Transverse colon (tissue), 4 donors: ENCODE measurements at places on chromosomes 4 and X. TPM values are rescaled to one million over a fixed set of nuclear protein-coding genes. Genes with fewer than 3 reads are reported as not detected.

DNA sequence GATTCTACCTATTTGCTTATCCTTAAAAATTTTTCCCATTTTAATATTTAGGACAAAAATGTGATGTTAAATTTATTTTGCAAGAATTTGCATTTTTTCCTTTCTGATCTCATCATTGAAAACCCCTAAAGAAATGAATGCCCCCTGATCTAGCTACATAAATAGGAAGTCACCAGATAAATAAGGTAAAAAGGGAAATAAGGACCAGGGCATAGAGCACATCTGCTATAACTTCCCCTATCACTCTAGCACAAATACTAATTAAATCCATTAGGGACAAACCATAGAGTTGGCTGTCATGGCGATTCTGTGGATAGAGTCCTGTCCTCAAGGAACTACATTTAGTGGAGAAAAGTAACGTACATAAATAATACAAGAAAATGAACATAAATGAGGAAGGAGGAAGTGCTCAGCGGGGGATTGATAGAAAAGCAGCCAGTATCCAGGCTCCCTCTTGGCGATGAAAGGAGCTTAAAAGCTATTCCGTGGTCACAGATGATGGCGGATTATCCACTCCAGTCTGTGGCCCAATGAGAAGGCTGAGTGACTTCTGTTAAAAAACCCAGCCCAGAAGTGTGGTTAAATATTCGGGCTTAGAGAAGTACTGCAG lies 76.9 kb upstream of the RPL34 start:
- H3K4me1 ChIP-seq = no peaks in the 10 kb centered on the region
- H3K4me3 ChIP-seq = no peak overlapping the region
- no peak for DNase-seq
- no peaks in the 10 kb centered on the region for H3K27me3 ChIP-seq
- H3K27ac ChIP-seq = no peak overlapping the region

GRCh38 chr4:17704020-17704650 lies 77.3 kb downstream of the FAM184B start:
- no peak overlapping the region for H3K4me3 ChIP-seq
- H3K27me3 ChIP-seq = peaks cover 2% of the 10 kb centered on the region
- H3K4me1 ChIP-seq = peaks cover 18% of the 10 kb centered on the region
- no peak for DNase-seq
- no peaks in the 10 kb centered on the region for H3K36me3 ChIP-seq
- no peak overlapping the region for H3K27ac ChIP-seq

- no peak for DNase-seq
- no peaks in the 10 kb centered on the region for H3K36me3 ChIP-seq
- no peak overlapping the region for H3K4me3 ChIP-seq
- H3K4me1 ChIP-seq = no peaks in the 10 kb centered on the region
- no peaks in the 10 kb centered on the region for H3K27me3 ChIP-seq
- H3K27ac ChIP-seq = no peak overlapping the region
Measured at GRCh38 chr4:52979020-52979419, 116.9 kb downstream of the RASL11B start.

DNA sequence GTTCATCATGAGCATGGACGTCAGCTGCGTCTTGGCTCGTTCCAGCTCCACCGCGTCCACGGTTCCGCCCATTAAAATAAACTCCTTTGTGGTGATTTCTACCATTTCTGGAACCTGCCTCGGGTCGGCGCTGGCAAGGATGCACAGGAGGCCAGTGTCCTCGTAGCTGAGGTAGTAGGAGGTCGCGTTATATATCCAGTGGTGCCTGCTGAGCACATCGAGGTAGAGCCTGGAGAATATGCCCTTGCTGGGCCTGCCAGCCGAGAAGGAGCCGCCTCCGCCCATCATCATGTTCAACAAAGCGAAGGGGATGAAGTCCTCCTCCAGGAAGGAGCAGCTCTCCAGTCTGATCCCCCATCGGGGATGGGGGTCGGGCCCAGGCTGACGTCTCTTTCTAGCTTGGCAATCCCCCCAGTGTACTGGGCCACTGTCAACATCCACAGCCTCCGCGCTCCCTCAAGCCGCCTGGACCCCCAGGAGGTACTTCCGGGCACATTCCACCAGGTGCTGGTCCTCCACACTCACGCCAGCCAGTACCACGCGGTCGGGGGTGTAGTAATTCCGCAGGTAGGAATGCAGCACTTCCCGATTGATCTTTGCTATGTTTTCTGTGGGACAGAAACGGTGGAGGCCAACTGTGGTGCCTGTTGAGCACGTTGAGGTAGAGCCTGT lies 120.9 kb upstream of the GRID2 start:
- no peaks in the 10 kb centered on the region for H3K4me1 ChIP-seq
- H3K36me3 ChIP-seq = no peaks in the 10 kb centered on the region
- H3K27me3 ChIP-seq = no peaks in the 10 kb centered on the region

DNA sequence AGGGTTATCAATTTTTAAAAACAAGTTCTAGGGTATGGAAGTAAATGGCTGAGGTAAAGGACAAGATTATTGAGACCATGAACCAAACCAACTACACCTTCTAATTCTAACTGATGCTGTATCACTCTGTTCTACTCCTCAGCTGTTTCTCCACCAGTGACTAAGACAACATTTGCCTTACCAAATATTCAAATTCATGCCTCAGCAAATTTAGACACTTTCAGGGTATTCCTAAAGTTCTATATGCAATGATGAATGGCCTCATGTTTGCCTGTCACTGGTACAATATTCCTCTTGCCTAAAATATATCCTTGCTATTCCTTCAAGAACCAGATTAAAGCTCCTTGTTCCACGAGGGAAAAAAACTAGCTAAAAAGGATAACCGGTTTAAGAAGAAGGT lies 5.0 kb downstream of the RPL9 start:
- no peak for DNase-seq
- no peak overlapping the region for H3K27ac ChIP-seq
- H3K27me3 ChIP-seq = no peaks in the 10 kb centered on the region
- H3K36me3 ChIP-seq = peaks cover 61% of the 10 kb centered on the region
- H3K4me1 ChIP-seq = no peaks in the 10 kb centered on the region
- H3K4me3 ChIP-seq = no peak overlapping the region

DNA sequence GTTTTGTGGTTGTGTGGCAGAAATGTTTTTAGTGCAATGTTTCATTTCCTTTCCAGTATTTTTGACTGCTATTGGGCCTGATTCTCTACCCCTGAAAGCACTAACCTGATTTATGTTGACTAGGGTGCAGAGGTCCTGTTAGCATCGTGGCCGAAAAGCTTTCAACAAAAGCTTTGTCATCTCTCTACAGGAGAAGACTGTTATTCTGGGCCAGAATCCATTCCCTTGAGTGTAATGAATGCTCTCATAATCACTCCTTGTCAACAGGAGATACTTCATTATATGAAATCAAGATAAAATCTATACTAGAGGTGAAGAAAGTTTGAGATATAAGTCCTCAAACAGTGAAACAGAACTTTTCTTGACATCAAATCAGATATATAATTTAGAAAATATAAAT lies 195.5 kb downstream of the ZNF330 start:
- no peaks in the 10 kb centered on the region for H3K27me3 ChIP-seq
- no peaks in the 10 kb centered on the region for H3K4me1 ChIP-seq
- H3K27ac ChIP-seq = no peak overlapping the region
- no peak for DNase-seq
- no peak overlapping the region for H3K4me3 ChIP-seq
- H3K36me3 ChIP-seq = no peaks in the 10 kb centered on the region

- H3K36me3 ChIP-seq = no peaks in the 10 kb centered on the region
- H3K27ac ChIP-seq = no peak overlapping the region
- H3K27me3 ChIP-seq = no peaks in the 10 kb centered on the region
Measured at GRCh38 chr4:46945062-46945461, 36.0 kb upstream of the COX7B2 start.

DNA sequence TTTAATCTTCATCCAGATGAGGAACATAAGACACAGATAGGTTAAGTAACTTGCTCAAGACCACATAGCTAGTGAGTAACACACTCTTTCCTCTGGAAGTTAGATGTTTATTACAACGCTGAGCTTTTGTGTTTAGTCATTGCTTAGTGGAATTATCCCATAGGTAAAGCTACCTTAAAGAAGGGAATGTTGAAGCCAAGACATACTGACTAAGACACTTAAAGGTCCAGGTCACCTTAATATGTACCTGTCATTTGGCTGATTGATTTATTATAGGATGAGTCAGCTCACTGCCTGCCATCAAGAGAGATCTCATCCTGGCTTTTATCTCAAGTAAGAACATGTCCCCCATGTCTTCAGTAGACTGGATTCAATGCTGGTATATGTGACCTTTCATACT lies 53.4 kb downstream of the KDR start:
- DNase-seq = no peak
- H3K4me3 ChIP-seq = no peak overlapping the region
- no peaks in the 10 kb centered on the region for H3K36me3 ChIP-seq

DNA sequence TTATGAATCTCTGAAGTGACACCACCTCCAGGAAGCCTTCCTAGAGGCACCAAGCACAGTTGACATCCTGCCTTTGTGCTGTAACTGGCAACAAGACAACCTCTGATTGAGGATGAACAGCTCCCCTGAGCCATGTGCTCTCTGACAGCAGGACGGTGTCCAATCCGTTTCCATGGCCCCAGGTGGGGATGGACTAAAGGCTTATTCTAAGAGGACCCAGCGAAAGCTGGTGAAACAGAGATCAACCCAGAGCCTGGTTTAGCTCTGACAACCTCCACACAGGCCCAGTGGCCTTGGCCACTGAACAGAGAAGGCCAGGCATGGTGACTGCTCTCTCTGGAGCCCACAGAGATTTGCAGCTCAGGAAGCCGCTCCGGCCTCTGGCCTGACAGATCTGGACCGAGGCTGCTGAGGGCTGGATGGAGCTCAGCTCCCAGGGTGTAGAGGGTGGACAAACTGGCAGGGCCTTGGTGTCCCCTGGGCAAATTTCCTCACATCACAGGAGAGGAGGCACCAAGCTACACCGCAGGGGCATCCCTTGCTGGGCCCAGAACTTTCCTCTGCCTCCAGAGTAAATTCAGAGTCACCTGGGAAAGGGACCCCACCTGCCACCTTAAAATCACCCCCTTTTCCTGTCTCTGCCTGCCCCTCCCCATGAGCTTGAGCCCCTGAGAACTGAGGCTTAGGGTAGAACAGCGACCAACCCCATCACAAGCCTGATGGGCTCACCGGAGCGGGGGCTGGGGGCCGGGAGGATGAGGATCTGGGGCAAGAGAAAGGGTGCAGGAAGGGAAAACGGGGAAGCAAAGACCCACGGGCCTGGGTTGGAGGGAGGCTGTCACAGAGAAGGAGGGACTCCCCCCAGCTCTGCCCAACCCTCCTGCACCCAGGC lies 40.2 kb downstream of the HMX1 start:
- no peaks in the 10 kb centered on the region for H3K36me3 ChIP-seq
- no peak overlapping the region for H3K27ac ChIP-seq
- no peaks in the 10 kb centered on the region for H3K27me3 ChIP-seq

DNA sequence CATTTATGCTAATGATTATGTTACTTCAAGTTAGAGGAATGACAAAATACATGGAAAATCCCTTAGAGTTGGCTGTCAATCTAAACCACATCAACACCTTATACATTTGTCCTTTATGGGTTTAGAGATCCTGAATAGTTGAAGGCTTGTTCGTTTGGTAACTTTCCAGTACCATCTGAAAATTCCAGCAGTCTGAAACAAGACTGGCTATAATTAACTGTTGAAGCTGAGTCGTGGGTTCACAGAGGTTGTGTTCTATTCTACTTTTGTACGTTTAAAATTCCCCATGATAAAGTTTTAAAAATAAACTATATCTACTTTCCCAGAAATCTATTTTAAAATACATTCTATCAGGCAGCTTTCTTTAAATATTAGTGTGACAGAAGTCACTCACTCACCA lies 73.0 kb downstream of the USP46 start:
- H3K4me3 ChIP-seq = no peak overlapping the region
- no peaks in the 10 kb centered on the region for H3K4me1 ChIP-seq
- no peaks in the 10 kb centered on the region for H3K36me3 ChIP-seq

DNA sequence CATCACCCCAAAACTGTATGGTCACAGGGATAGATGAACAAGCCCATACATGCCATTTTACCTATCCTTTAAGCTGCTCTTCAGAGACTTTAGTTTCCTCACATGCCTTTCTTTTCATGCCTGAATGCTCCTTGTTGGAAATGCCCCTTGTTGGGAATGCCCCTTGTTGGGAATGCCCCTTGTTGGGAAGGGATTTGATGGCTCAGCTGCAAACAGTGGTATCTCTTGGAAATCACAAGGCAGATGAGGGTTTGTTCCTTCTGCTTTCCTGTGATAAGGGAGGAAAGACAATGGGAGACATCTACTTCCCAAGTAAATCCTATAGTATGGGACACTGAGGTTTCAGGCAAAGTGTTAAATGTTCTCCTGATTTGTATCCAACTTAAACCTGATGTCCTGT lies 11.5 kb downstream of the CXCL2 start:
- DNase-seq = no peak
- no peak overlapping the region for H3K4me3 ChIP-seq
- no peaks in the 10 kb centered on the region for H3K4me1 ChIP-seq

- H3K4me1 ChIP-seq = peaks cover 5% of the 10 kb centered on the region
- no peak overlapping the region for H3K4me3 ChIP-seq
Measured at GRCh38 chr4:76779740-76780459, 118.0 kb downstream of the SOWAHB start.

- H3K4me1 ChIP-seq = no peaks in the 10 kb centered on the region
- no peak overlapping the region for H3K4me3 ChIP-seq
- DNase-seq = no peak
- H3K36me3 ChIP-seq = no peaks in the 10 kb centered on the region
Measured at GRCh38 chrX:26083093-26083492, 55.0 kb upstream of the MAGEB18 start.

GRCh38 chr4:160825644-160826338 lies 1338.0 kb downstream of the FSTL5 start:
- no peaks in the 10 kb centered on the region for H3K36me3 ChIP-seq
- DNase-seq = no peak
- H3K4me1 ChIP-seq = no peaks in the 10 kb centered on the region
- no peaks in the 10 kb centered on the region for H3K27me3 ChIP-seq

DNA sequence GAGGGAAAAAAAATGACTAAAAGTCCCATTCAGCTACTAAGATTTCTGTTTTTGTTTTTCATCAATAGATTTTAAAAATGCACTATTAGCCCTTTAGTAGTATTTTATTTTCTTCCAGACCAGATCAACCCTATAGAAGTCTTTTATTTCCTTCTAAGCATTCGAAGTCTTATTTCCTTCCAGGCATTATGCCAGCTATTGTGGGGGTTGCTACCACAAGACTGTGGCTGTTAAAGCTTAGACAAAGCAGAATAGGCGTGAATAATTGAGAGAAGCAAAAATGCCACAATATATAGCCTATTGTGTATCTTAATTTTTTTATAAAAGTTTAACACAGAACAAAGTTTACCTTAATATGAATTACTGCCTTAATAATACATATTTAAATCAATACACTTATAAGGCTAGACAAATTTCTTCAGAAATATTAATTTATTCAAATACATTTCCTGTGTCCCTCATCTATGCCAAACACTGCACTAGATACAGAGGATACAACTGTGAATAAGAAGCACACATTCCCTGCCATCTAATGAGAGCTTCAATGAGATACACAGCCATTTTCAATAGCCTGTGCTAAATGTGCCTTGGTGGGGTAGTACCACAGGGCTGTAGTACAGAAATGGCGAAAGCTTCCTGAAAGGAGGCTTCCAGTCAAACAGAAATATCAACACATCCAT lies 33.1 kb downstream of the SLC10A7 start:
- no peak overlapping the region for H3K27ac ChIP-seq
- no peak overlapping the region for H3K4me3 ChIP-seq
- H3K27me3 ChIP-seq = no peaks in the 10 kb centered on the region
- no peaks in the 10 kb centered on the region for H3K4me1 ChIP-seq

NPY2R gene
- 9.3 TPM for total RNA-seq
